Activated naive CD4-positive, alpha-beta T cell (primary cell): ENCODE measurements at places on chromosomes 16 and 17.

DNA sequence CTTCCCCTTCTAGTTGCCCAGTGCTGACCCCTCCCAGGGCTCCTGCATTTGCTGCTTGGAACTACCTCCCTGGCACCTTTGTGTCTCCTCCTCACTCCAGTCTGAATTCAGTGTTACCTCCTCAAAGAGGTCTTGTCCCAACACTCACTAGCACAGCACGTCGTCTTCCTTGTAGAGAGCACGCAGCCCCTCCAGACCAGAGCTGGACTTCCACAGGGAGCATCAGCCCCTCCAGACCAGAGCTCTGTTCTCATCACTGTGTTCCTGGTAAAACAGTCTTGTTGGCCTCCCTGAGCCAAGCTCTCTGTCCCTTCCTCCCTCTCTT is 27.8 kb upstream of the MGAT5B start:
- no peak for DNase-seq

- no peak for DNase-seq
Measured at GRCh38 chr17:43875476-43876147, 28.6 kb downstream of the CD300LG start.

DNA sequence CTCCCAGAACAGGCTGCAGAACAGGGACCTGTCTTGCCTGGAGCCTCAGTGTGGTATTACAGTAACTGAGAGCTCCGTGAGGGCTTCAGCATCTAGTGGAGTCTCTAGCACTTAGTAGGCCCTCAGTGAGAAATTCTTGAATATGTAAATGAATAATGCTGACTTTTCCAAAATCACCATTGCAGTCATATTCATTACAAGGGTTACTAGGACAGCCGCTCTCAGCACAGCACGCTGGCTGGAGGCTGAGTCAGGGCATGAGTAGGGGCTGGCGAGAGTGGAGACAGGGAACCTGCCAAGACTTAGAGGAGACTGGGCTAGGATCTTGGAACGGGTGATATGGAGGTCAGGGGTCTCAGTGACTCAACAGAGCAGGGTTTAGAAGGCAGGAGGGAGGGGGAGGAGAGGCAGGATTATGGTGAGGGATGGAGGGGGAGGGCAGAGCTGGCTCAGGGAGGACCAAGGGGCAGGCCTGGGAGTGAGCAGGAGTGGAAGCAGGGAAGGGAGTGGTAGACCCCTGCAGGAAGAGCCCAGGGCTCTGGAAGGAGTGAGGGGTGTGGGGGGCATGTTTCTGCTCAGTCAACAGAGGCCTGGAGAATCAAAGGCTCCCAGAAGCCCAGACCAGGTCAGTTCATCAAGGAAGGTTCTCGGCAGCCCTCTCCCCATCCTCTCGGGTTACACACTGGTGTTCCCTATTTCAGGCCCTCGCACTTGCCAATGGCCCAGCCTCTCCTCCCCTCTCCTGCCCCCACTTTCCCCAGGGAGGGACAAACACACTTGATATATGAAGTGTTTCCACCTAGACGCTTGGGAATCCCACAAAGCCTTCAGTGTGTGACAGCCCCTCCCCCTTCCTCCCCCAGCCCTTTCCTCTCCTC is 42.3 kb downstream of the FZD2 start:
- no peak for DNase-seq

DNA sequence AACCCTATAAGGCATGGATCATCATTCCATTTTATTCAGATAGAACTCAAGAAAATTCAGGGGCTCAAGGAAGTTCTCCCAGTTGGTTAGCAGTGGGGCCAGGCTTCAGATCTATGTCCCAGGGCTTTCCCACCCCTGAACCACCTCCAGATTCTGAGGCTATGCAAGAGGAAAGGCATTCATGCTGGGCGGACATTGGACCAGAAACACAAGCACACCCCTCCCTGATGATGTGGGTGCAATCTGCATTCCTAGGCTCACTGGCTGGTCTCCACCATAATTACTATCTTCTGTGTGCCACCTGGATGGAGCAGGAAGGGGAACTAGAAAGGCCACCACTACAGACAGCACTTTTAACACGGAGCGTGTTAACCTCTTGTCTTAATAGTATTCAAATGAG is 63.2 kb upstream of the ASIC2 start:
- no peak for DNase-seq

DNA sequence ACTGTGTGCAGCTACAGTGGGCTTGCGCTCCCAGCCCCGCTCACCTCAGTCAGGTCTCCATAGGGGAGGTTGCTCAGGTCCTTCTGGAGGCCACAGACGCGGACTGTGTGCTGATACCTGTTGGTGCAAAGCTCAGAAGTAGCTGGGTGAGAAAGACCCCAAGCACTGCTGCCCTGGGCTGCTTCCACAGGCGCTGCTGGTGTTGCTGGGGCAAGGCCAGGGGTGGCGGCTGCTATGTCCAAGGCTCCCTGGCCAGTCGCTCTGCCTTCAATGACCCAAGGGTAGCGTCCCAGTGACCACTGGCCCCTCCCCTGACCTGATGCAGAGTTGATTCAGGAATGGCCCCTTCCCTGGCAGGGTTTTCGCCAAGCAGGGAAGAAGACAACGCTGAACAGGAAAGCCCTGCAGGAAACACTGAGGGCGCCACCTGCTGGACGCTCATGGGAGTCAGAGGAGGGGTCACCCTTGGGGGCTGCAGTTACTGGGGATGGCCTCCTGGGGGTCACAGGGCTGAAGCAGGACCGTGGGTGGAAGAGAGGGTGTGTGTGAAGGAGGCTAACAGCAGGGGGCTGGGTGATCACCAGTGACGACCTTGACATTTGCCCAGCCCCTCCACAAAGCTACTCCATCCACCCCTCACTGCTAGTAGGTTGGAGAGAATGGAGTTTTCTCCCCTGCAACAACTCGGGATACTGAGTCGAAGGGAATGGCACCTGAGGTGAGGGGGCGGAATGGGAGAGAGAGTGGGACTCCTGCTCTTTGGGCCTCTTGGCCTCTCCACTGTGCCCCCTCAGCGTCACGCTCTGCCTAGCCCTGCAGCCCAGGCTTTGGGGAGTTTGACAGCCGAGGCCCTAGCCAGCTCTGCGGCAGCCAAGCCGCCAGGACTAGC is 38.3 kb downstream of the ABCC12 start:
- DNase-seq: peak; percentile 20

DNA sequence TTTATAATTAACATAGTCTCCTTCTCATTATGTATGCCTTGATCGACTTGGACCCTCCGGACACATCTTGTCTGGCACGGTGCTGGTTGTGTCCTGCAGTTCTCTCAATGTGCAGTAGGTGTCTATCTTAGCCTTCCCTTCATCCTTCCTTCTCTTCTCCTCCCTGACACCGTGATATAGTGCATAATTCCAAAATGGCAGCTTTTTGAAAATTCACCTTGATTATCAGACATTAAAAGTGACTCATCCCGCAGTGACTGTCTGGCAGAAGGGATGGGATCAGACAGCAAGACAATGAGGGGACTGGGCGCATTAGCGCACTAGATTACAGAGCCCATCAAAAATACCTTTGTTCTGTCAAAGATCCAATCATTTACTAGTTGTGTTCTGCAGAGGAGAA is 70.0 kb upstream of the PMFBP1 start:
- no peak for DNase-seq

GRCh38 chr17:57662644-57663308 is 82.3 kb downstream of the CCDC182 start:
- DNase-seq: no peak

GRCh38 chr17:61352781-61353491 is 46.7 kb upstream of the TBX2 start:
- DNase-seq: no peak

- DNase-seq: no peak
Measured at GRCh38 chr17:61827649-61828395, 35.5 kb downstream of the BRIP1 start.

DNA sequence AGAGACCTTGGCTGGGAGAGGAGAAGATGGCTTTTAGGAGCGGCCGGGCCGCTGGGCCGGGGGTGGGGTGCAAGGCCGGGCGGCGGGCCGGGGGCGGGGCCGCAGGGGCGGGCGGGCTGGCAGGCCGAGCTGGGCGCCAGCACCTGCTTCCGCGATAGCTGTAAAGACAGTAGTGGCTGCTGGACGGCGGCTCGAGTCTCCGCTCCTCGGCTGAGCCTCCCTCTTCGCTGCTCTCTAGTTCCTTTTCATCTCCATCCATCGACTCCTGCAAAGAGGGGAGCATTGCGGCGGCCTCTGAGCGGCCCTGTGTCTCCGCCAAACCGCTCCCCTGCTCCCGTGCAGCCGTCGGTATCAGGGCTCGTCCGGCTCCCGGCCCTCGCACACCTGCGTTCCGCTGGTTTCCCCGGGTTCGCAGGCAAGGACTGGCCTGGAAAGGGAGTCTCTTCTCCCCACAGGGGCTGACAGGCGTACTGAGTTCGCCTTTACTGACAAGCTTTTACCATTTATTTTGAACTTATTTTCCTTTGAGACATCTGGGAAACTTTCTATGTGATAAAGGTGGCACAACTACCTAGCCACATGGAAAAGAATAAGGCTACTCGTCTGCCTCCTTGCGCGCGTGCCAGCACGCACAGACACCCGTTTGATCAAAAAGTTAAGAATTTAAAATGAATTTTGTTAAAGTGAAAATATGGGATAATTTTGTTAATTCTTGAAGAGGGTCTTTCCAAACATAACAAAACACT is at the start of gene C17orf75:
TSS of gene C17orf75 (minus strand) at position 317 of the 746 bp plus-strand sequence. CDS start at position 283, 34 bp downstream.
- peak; percentile 55 for DNase-seq
